Foreskin fibroblast (primary cell): ENCODE measurements at places on chromosomes 7 and 10.
A peak's percentile ranks its signal among the peaks of the same experiment; 100 is the strongest.

- DNase-seq: no peak
These were observed 40.5 kb downstream of the TBATA start for GRCh38 chr10:70744617-70745143.

GRCh38 chr7:2110610-2111396 is 121.9 kb downstream of the MAD1L1 start:
- DNase-seq: peak; percentile 37

- no peak for DNase-seq
These were observed 16.3 kb downstream of the CFAP46 start for GRCh38 chr10:132926070-132926469.

- no peak for DNase-seq
These were observed 245.3 kb downstream of the EBF3 start for GRCh38 chr10:129718548-129719414.

- DNase-seq: no peak
These were observed 136.0 kb upstream of the KAT6B start for GRCh38 chr10:74690393-74690792.

DNA sequence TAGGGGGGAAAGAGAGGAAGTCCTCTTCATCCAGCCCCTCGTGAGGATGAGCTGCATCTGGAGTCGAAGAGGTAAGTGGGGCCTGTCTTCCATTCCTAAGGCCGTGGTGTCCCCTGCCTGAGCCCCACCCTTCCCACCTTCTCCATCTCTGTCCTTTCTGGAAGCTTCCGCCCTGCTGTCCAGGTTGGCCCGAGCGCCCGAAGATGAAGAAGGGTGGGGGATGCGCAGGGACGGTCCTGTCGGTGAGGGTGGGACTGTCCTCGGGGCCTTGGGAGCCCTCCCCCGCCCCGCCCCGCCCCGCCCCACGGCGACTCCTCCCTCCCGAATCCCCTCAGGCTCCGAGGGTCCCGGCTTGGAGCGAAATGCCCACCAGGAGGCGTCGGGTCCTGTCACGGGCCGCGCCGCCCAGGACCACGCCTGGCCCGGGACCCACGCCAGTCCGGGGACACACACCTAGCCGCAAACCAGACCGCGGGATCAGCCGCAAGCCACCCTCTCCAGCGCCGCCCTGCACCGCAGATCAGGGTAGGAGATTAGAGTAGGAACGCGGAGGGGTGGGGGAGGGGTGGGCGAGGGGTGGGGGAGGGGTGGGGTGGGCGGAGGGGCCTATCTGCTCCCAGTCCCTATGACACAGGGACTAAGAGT is 15.3 kb downstream of the GPRIN2 start:
- DNase-seq: no peak

- no peak for DNase-seq
These were observed 91.8 kb upstream of the KLF14 start for GRCh38 chr7:130825819-130826218.

- no peak for DNase-seq
These were observed 5.4 kb downstream of the COBL start for GRCh38 chr7:51311166-51311565.

GRCh38 chr10:29525762-29526161 is 109.0 kb downstream of the SVIL start:
- DNase-seq: no peak

- DNase-seq: no peak
These were observed 43.7 kb downstream of the ALOX5 start for GRCh38 chr10:45417746-45418145.

- DNase-seq: no peak
These were observed 28.0 kb downstream of the RHOBTB1 start for GRCh38 chr10:60916025-60916424.

- no peak for DNase-seq
These were observed 118.3 kb downstream of the PPP1R17 start for GRCh38 chr7:31805209-31805818.

- no peak for DNase-seq
These were observed 19.7 kb upstream of the MSRB2 start for GRCh38 chr10:23075672-23076071.

GRCh38 chr10:121800146-121800545 is 127.7 kb downstream of the ATE1 start:
- DNase-seq: peak; percentile 20

- DNase-seq: no peak
These were observed 219.2 kb downstream of the ARHGAP12 start for GRCh38 chr10:31709476-31709875.

GRCh38 chr7:37162106-37162505 is 286.6 kb downstream of the ELMO1 start:
- DNase-seq: no peak

GRCh38 chr7:43018446-43018845 is 86.3 kb downstream of the MRPL32 start:
- DNase-seq: peak; percentile 40

- no peak for DNase-seq
These were observed 2.2 kb upstream of the CELF2 start for GRCh38 chr10:11015446-11015934.

GRCh38 chr7:27242555-27243339 is at the start of gene EVX1:
TSS of gene EVX1 (plus strand) at chr7:27242802. CDS start at chr7:27243031, 229 bp downstream.
- no peak for DNase-seq

DNA sequence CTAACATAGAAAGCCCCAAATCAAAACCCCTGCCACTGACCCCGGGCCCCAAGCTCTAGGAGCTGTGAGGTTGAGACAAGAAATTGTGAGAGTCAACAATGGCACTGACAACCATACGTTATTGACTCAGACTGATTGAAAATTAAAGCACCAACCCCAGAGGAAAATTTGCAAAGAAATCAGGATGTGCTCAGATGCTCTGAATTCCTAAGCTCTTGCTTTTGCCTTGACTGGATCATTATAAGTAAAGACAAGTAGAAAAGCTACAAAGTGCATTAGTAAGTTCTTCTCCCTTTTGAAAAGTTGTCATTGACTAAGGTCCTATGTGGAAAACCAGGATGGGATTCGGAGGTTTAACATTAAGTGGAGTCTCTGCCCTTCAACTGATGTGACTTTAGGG is 130.2 kb downstream of the SAMD9 start:
- DNase-seq: no peak

DNA sequence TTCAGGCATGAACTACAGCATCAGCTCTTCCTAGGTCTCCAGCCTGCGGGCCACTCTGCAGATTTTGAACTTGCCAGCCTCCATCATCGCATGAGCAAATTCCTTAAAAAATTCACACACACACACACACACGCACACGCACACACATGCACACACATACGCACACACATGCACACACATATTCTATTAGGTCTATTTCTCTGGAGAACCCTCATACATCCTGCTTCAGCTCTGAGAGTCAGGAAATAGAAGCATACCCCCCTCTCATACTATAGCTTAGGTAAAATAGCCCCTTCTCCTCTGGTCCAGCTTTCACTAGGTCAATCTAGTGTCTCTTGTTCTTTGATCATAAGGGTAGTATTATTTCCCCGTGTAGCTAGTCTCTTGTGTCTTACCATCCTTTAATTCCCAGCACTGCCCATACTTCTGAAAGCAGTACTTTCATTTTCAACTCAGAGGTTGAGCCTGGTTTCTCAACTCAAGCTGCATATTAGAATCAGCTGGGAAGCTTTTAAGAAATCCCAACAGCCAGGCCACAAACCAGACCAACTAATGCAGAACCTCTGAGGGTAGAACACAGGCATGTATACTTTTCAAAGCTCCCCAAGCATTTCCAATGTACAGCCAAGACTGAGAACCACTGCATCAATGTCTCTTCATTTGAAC is 30.9 kb upstream of the ITGB8 start:
- no peak for DNase-seq

- no peak for DNase-seq
These were observed 35.5 kb upstream of the PPIF start for GRCh38 chr10:79311581-79312407.

GRCh38 chr7:24979470-24979862 is 512 bp downstream of the OSBPL3 start:
- DNase-seq: peak; percentile 74

- no peak for DNase-seq
These were observed 162.3 kb upstream of the PLXDC2 start for GRCh38 chr10:19653931-19654330.

DNA sequence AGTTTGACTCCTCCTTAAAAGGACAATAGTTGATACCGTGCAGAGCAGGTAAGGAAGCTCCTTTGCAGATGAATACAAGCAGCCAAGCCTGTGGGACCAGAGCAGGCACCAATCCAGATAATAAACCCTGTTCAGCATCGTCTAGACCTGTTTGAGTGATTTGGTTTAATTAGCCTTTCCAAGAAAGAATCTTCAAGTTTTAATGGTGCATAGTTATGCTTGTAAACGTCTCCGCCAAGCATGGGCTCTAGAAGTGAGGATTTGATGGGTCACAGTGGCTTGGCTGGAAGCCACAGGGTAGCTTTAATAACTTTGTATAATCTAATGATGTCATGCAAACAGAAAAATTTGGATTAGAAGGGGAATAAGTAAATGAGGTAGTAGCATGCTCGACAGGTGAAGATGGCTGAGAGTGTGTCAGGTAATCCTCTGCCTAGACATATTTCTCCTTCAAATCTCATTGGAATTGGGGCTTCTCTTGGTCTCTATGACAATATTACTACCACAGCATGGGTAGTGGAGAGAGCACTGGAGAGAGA is 188.4 kb downstream of the DYNC1I1 start:
- no peak for DNase-seq

- DNase-seq: no peak
These were observed 379.3 kb upstream of the POM121L12 start for GRCh38 chr7:52656098-52656497.

DNA sequence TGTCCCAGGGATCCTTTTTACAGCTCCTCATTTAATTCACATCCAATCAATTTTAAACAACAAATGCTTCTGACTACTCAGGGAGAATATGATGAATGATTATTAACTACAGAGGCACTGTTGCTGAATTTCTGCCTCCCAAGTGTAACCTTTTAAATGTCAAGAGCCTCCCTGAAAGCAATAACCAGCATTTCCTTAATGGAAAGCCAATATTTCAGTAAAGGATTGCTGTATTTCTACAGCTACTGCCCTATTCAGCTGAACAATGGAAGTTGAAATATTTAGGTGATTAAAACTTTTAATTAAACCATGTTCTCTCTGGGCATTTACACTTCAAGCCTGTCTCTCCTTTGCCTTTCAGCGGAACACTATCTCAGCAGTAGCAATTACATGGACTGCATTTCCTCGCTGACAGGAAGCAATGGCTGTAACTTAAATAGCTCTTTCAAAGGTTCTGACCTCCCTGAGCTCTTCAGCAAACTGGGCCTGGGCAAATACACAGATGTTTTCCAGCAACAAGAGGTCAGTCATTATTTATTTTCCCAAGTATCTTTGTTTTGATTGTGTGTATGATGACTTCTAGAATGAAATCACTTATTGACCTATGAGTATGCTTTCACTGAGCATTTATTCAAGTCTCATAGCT is 304.7 kb downstream of the BICC1 start:
- peak; percentile 66 for DNase-seq

DNA sequence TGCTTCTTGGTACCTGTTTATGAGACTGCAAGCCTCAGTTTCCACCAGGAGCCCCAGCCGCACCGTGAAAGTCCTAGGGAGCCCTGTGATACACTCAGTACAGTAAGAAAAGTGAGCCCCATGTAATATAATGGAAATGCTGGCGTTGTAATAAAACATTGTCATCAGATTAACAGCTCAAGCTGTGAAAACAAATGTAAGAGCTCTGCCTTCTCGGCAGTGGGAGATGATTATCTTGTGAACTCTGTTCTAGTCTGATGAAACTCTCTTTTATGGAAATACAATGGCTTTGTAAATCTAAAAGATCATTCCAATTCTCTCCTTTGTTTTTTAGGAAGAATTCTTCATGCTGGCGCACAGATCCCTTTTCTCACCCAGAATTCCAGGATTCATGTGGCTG is 299.9 kb downstream of the ABCA13 start:
- no peak for DNase-seq

DNA sequence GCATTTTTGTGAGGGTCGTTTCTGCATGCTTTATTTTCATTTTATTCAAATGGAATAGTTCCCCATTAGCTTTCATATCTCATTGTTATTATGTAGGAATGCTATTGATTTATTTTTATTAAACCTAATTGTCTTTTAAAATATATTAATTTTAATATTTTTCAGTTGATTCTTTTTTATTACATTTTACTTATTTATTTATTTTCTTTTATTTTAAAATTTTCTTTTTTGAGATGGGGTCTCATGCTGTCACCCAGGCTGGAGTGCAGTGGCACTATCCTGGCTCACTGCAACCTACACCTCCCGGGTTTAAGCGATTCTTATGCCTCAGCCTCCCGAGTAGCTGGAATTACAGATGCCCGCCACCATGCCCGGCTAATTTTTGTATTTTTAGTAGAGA is 7.4 kb upstream of the STK17A start:
- no peak for DNase-seq

GRCh38 chr10:16612115-16612980 is 90.7 kb upstream of the C1QL3 start:
- peak; percentile 62 for DNase-seq

- DNase-seq: no peak
These were observed 226.9 kb downstream of the ABCA13 start for GRCh38 chr7:48398191-48398590.

- DNase-seq: no peak
These were observed 662.6 kb upstream of the TEX47 start for GRCh38 chr7:89458114-89458513.

- peak; percentile 81 for DNase-seq
These were observed 1.2 kb upstream of the PLXNA4 start for GRCh38 chr7:132577206-132578049.
